ENCODE measurements at places on chromosomes 5 and 9.
A peak's percentile ranks its signal among the peaks of the same experiment; 100 is the strongest.

DNA sequence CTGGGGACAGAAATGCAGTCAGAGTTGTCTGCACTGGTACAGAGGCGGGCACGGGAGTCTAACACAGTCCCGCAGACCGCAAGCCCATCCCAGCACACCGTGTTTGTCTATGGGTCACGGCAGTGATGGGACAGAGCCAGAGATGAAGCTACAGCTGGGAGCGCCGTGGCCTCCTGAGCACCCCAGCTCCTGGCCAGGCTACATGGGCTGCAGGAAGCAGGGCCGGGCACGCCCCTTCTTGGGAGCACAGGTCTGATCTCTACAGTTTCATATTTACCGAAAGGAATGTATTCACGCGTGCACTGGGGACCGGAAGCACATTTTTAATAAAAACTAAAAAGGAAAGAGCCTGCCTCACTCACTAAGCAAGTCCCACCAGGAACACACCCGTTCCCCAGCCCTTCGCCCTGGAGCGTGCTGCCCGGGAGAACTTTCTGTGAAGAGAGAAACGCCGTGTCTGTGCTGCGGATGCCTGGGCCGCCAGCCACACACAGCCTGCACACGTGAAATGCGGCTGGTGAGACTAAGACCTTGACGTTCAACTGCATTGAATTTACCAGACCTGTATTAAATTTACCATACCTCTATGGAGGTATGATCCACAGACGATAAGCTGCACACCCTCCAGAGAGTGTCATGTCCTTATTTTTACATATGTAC, 81.1 kb downstream of the VAV2 start:
- no peak for DNase-seq

DNA sequence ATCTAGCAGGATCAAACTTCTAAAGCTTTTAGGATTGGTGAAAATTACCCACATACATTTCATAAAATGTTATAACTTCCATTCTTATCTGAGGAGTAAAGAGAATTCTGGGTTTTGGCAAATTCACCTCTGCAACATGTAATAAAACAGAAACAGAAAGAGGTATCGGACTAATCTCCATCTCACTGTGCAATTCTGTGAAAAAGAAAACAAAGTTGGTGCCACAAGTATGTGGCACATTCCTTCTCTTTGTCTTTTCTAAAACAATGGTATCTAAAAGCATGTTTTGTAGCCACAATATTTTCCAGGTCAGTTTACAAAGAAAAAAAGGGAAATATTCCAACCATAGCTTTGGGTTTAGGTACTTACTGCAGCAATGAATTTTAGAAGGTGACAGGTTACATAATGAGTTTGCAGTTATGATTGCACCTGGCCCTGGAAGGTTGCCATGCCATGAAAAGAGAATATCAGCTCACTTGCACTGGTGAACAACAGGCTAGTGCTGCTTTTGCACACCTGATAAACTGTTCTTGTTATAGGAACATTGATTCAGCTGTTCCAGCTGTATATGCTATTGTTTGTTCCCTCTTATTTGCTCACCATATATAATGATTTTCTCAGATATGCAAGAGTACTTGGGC, 491.3 kb upstream of the MEF2C start:
- no peak for DNase-seq

- DNase-seq, result no peak
Observed at GRCh38 chr9:124506931-124507879, at the start of gene NR5A1. Gene NR5A1, minus strand, starts transcription at chr9:124507399. Its CDS starts 4,004 bp downstream, at chr9:124503395.

GRCh38 chr5:107153283-107153682, 517.5 kb downstream of the EFNA5 start:
- DNase-seq, result no peak

- no peak for DNase-seq
Observed at GRCh38 chr5:180099733-180100611, 28.4 kb upstream of the RNF130 start.

GRCh38 chr5:58235299-58235698, 224.6 kb downstream of the PLK2 start:
- DNase-seq, result no peak

- no peak for DNase-seq
Observed at GRCh38 chr9:131868766-131869165, 128.9 kb upstream of the RAPGEF1 start.

GRCh38 chr5:139474890-139475791, 4.3 kb downstream of the SMIM33 start:
- DNase-seq, result no peak

GRCh38 chr5:113572716-113573115, 59.2 kb downstream of the YTHDC2 start:
- no peak for DNase-seq

DNA sequence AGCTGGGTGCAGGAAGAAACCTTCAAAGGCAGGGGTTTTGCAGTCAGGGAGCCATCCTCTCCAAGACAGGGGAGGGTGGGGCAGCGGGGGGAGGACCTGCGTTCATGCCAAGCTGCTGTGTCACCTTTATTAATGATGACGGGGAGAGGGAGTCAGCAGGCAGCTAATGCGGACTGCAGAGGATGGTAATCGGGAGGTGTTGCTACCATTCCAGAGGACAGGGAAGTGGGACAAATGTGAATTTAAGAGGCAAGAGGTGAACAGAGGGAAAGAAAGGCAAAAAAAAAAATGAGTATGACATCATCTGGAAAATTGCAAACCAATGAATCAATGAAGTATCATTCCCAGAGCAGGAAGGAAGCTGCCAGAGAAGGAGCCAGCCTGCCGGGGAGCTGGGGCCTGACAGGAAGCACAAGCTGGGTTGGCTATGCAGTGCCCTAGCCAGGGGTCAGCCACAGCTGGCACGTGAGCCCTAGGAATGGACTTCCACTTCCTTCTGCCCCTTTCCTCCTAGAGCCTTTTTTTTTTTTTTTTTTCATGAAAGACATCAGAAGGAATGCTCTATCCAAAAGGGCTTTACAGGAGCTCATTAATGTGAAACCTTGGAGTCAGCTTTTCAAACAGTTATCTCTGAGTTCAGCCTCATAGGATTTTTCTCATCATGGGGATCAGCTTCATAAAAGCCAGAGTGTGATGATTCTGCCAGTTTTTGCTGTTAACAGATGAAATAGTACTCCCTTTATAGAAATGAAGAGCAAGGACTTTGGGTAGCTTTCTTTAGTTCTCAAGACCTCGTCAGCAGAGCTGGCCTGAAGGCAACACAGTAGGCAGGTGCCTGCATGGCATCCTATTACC, 9.2 kb downstream of the INSYN2B start:
- peak; percentile 29 for DNase-seq

DNA sequence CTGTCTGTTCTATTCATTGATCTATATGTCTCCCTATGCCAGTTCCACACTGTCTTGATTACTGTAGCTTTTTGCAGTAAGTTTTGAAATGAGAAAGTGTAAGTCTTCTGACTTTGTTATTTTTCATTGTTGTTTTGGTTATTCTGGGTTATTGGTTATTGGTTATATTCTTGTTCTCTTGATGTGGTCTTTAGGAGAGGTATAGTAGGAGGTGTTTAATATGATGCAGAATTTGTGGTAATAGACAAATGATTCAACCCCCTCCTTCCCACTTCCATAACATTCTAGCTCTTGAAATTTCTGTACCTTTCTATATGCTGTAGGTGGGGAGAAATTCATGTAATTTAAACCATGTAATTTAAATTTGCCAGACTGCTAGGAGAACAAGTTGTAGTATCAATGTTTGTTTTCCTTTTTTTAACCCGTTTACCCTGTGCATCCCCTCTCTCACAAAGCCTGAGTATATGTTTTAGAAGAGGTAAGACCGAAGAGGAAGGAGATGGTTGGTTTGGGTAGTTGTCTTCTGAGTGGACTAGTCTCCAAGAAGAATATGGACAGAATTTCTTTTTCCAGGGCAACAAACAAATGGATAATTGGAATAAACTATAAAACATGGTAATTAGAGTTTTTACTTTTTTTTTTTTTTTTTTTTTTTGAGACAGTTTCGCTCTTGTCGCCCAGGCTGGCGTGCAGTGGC, 19.2 kb downstream of the ANKHD1 start:
- no peak for DNase-seq

GRCh38 chr9:115397591-115398312, 279.8 kb upstream of the TNC start:
- DNase-seq, result no peak

Data from amniotic stem cell (primary cell).